ENCODE measurements at places on chromosomes 7 and 10. TPM values are rescaled to one million over a fixed set of nuclear protein-coding genes. Genes with fewer than 3 reads are reported as not detected.

GHRHR gene
- not detected for total RNA-seq

GRID2IP gene
- total RNA-seq, result 1.5 TPM

TMEM270 gene
- not detected for total RNA-seq

DAGLB gene
- 20.3 TPM for total RNA-seq

SLC13A1 gene
- 10.6 TPM for total RNA-seq

TMEM139 gene
- 18.1 TPM for total RNA-seq
